Lower leg skin (tissue), 4 donors: ENCODE measurements at places on chromosomes 4 and X.

DNA sequence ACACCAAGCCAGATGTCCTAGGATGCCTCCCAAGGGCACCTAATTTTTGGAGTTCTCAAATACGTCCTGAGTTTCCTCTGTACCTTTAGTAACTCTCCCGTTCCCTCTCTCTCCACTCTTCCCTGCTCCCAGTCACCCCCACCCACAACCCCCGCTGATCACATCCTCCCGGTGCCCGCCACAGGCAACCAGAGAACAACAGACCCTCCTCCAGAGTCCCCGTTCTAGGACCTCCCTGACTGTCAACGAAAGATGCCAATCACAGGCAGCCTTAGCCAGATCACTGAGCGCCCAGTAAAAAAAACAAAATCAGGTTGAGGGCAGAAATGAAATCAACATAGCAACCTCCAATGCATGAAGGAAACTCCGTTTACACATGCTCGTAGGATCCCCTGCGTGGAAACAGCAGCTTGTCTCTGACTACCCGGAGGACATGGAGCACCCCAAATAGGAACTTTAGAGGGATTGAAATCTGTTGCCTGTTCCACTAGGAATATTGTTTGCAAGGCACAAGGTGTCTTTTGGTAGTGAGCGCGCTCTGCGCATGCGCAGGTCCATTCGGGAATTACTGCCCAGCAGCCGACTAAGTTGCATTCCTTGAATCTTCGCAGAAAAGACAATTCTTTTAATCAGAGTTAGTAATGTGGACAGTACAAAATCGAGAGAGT lies at the start of gene GABRB1:
Gene GABRB1, plus strand, starts transcription at position 557 of the 668 bp plus-strand sequence.
- no peak for DNase-seq

- DNase-seq = no peak
These were observed 64.0 kb upstream of the CLDN34 start for GRCh38 chrX:9903146-9903545.

- DNase-seq = no peak
These were observed 44.3 kb upstream of the PPP2R2C start for GRCh38 chr4:6516762-6517161.

DNA sequence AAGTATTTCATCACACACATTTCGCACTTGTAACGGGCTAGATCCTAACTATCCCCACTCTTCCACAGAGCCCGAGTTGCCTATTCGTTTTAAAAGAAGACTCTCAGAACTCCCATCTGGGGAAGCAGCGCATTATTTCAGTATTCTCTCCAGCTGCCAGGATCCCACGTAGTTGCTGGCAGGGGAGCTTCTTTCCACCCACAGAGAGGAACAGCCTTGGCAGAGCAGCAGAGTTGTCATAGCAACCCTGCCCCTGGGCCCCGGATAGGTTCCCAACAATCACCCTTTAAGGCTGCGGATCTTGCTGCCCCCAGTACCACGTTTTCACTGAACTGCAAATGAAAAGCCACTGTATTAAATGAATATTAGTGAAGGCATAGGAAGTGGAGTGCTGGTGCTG lies 106.7 kb downstream of the GPM6A start:
- DNase-seq = no peak

DNA sequence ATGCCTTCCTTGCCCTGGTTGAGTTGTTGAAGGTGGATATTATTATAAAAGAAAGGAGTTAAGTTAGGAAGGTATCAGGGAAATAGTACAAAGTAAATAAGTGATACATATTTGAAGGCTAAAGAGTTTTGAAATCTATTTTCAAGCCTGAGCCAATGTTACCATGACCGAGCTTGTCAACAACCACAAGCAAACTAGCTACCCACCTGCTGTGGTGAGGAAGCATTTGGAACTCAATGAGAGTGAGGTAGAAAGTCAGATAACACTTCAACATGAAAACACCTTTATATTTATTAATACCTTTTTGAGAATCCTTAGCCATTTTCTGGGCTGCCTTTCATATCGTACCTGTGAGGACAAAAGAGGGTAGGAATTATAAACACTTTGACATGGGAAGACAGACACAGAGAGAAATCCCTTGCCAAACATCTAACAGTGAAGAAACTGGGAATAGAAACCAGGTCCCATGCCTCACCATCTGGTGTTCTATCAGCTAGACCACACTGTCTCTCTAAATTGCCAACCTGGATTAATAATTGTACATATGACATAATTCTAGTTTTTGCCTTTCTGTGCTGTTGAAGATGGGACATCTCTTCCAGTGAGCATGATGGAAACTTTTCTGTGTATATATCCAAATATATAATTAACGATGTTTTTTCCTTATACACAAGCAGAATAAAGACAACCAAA lies 606.4 kb upstream of the NR3C2 start:
- no peak for DNase-seq

GRCh38 chrX:82218361-82218760 lies 1016.5 kb downstream of the SH3BGRL start:
- no peak for DNase-seq

- DNase-seq = no peak
These were observed 114.1 kb downstream of the FAT4 start for GRCh38 chr4:125428832-125429231.

DNA sequence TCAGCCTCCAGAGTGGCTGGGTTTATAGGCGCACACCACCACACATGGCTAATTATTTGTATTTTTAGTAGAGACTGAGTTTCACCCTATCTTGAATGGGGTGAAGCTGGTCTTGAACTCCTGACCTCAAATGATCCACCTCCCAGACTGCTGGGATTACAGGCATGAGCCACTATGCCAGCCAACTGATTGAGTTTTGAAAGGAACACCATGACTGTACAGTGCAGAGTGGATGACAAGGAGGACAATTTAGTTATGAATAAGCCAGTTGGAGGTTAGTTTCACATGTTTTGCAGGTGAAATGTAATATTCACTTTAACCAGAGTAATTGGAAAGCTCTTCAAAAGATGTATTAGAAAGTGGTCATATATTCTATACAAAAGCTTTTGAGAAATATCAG lies 60.8 kb downstream of the PCDH18 start:
- DNase-seq = no peak

GRCh38 chr4:24278693-24279092 lies 305.7 kb downstream of the DHX15 start:
- no peak for DNase-seq

GRCh38 chr4:138428611-138429010 lies 186.5 kb upstream of the SLC7A11 start:
- no peak for DNase-seq

- no peak for DNase-seq
These were observed 7.4 kb upstream of the RENBP start for GRCh38 chrX:153951683-153952372.

- no peak for DNase-seq
These were observed 35.4 kb downstream of the CEP44 start for GRCh38 chr4:174318829-174319764.

GRCh38 chr4:32243926-32244325 lies 1523.8 kb downstream of the PCDH7 start:
- DNase-seq = no peak
